Esophagus muscularis mucosa (tissue), 4 donors: ENCODE measurements at places on chromosomes 1 and 21.

DNA sequence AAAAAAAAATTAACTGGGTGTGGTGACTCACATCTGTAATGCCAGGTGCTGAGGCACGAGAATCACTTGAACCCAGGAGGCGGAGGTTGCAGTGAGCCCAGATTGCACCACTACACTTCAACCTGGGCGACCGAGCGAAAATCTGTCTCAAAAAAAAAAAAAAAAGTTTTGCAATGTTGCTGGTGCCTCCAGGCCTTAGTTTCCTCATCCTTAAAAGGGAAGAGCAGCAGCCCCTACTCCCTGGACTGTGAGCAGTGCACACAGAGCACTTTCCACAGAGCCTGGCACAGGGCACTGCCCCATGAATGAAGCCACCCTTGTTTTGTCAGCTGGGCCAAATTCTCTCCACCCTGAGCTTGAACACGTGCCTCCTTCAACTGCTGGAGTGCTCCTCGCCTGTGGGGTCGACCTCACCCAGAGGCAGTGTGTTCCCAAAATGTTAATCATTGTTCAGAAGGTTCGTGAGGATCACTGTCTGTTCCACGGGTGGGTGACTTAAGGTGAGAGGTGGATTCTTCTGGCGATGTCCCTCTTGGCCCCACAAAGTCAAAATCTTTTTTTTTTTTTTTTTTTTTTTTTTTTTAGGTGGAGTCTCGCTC, 152.1 kb upstream of the TMEM51 start:
- no peak for DNase-seq

DNA sequence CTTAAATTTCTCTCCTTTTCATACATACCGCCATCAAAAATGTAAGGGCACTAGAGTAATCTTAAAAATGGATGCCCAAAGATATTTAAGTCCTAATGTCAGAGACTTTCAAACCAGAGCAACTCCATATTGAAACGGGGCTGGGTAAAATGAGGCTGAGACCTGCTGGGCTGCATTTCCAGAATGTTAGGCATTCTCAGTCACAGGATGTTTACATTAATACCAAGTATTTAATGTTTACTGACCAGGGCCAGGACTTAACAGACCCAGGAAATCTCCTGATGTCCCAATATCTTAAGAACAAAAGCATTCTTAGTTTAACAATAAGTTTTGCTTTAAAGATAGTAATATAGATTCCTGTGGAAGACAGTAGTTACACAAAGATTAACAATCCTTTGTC, 563.9 kb upstream of the BEND5 start:
- DNase-seq = no peak

- DNase-seq = peak; percentile 66
These were observed 7.2 kb upstream of the FBXO28 start for GRCh38 chr1:224106568-224107281.

DNA sequence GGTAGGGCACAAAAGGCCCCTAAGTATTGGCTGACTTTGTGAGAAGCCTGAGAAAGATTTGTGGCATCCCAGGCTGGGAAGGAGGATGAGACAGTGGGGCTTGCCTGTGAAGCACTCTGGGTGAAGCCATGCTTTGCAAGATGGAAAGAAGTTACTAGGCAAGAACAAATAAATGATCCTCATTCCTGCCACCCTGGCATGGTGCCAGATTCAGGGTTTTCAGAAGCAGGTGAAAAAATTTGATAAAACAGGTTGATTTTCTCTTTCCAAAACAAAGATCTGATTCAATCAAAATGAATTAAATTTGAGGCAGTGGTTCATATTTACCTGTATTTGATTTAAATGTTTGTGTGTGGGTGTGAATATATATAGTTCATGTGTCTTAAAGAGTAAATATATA, 386.9 kb upstream of the PROX1 start:
- no peak for DNase-seq

GRCh38 chr1:156497078-156497742, 3.4 kb downstream of the MEF2D start:
- no peak for DNase-seq

- DNase-seq = no peak
These were observed 27.4 kb downstream of the MAP7D1 start for GRCh38 chr1:36183309-36183856.

DNA sequence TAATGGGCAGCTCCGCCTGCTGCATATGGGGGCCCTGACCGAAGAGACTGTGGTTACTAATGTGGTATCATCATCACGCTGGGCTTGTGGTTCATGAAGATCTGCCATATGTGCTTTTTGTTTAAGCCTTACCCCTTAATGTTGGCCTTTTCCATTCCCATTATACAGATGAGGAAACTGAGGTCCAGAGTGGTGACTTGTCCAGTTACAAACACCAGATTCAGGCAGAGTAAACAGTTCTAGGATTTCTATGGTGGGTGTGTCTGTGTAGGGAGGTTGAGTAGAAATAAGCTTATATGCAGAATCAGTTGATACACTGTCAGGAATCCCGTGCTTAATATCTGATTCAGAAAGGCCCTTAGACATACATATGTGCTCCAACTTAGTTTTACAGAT, 691 bp downstream of the UTP11 start:
- DNase-seq = no peak
